ENCODE measurements at places on chromosomes 4 and X.
A peak's percentile ranks its signal among the peaks of the same experiment; 100 is the strongest.

GRCh38 chr4:80017125-80017854 lies 55.7 kb downstream of the ANTXR2 start:
- no peak for DNase-seq

GRCh38 chr4:111228396-111228795 lies 605.5 kb upstream of the PITX2 start:
- DNase-seq = no peak

GRCh38 chr4:121740796-121741409 lies 24.1 kb downstream of the SMIM43 start:
- no peak for DNase-seq

- DNase-seq = no peak
These were observed 223.8 kb upstream of the MAGEC2 start for GRCh38 chrX:142428916-142429315.

DNA sequence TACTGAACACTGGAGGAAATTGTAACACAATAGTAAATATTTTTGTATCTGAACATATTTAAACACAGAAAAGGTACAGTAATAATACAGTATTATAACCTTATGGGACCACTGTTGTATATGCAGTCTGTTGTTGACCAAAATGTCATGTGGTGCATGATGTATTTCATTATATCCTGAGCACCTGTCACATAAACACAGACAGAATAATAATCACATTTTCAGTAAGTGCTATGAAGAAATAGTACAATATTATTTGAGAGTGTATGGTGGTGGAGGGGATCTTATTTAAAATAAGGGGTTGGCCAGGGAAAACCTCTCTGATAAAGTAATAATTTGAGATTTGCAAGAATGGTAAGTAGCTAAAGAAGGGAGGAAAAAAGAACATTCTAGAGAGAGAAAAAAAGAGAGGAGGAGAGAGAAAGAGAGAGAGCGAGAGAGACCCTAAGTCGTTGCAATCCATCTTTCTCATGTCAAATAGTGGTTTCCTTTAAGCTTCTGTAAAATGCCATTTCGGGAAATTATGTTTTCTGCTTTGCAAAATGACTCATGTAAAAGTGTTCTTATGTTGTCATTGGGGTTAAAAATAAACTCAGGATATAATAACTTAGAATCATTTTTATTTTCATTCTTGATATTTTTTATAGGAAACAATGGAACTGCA lies 19.3 kb upstream of the CLNK start:
- no peak for DNase-seq

- DNase-seq = peak; percentile 1
These were observed 855 bp downstream of the GPRASP2 start for GRCh38 chrX:102712981-102713625.

GRCh38 chrX:9871701-9872268 lies 85.6 kb downstream of the SHROOM2 start:
- DNase-seq = no peak

- DNase-seq = no peak
These were observed 22.4 kb upstream of the RBPJ start for GRCh38 chr4:26298198-26298947.

GRCh38 chrX:108036298-108036973 lies 8.4 kb upstream of the VSIG1 start:
- no peak for DNase-seq

DNA sequence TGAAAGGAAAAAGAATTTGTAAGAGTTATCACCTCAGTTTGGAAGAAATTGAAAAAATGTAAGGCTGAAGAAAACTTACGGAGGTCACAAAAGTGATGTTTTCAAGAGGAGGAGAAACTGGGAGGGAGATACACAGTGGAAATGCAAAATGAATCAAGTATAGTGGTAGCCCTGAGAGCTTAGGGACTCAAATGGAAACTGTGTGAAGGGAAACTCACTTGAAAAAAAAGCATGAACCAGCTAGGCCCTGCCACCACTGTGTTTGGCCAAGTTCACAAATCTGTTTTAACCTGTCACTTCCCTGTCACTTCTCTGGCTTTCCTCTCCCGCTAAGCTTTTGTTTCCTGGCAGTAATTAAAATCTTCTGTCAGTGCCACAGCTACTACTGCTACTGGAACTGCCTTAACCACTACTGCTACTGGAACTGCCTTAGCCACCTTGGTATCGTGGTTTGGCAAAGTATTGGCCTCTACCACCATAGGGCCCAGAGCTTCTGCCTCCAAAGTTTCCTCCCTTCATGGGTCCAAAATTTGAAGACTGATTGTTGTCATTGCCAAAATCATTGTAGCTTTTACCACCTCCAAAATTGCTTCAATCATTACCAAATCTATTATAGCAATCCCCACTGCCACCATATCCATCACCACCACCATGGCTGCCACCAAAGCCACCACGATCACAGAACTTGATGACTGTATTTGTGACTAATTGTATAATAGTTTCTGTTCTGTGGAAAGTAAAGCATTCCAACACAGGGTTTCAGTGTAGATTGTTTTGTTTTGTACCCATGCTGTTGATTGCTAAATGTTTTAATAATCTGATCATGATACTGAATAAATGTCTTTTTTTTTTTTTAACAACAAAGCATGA lies 41.5 kb downstream of the SMARCA5 start:
- DNase-seq = peak; percentile 52
